Activated CD8-positive, alpha-beta memory T cell treated with anti-CD3 and anti-CD28 coated beads for 48 hours (primary cell): ENCODE measurements at places on chromosomes 3 and 15.

DNA sequence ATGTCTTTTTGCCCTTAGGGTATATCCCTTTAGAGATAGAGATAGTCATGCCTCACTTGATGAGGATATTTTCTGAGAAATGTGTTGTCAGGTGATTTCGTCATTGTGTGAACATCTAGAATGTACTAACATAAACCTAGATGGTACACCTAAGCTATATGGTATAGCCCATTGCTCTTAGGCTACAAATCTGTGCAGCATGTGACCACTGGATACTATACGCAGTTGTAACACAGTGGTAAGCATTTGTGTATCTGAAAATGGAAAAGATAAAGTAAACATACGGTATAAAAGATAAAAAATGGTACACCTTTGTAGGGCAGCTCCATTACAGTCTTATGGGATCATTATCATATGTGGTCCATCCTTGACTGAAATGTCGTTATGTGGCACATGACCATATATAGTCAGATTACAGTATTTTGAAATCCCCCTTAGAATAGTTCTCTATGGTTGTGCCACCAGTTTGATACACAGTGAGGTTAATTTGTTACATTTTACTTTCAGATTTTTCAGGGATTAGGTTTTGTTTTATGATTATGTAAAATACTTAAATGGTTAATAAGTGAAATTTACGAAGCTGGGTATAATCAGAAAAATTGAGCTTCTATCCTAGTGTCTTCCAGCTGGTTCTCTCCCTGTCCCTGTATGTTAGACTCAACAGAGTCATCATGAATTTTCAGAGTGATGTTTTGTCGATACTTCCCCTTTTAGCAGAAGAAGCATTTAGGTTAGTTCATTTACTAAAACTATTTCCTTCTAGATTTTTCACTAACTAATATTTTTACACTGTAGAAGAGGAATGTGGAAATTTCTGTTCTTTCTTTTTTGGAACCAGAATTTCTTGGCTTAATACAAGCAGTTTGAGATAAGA is 12.8 kb downstream of the SETD5 start:
- no peak for DNase-seq

DNA sequence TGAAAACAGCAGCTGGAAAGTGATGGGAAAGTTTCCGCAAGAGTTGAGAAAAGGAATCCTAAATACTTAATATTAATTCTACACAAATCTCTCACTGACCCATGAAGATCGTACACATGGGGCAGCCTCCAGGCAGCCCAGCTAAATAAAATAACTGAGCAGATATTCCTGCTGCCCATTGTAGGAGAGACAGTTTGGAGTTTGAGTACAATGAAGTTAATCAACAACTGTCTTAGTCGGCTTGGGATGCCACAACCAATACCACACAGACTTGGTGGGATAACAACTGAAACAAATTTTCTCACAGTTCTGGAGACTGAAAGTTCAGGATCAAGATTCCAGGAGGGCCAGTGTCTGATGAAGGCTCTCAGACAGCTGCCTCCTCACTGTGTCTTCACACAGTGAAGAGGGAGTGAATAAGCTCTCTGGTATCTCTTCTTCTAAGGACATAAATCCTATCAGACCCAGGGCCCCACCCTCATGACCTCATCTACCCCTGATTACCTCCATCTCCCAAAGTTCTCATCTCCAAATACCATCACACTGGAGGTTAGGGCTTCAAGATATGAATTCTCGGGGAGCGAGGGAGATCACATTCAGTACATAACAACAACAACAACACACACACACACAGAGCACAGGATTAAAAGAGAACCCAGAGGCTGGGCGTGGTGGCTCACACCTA is 9.7 kb downstream of the TRPM7 start:
- DNase-seq, result no peak

DNA sequence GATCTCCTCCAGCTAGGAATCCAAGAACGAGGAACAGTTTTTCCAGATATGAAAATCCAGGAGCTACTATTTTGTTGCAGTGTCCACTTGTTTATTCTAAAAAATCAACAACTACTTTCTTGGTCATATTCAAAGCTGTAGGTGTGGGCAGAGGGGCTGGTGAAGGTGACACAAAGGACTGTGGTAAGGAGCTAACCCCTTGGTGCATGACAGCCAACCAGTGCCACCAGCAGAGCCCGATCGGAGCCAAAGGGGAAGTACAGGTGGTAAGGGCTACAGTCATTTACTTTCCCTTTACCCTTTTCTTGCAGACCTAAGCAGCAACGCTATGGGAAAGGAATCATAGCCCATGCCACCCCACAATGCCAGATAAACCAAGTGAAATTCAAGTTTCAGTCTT is 30.7 kb downstream of the PLA1A start:
- no peak for DNase-seq

GRCh38 chr15:94023531-94023930 is 207.8 kb upstream of the MCTP2 start:
- no peak for DNase-seq

- no peak for DNase-seq
Measured at GRCh38 chr3:100076731-100077529, 37.4 kb downstream of the FILIP1L start.

- DNase-seq, result no peak
Measured at GRCh38 chr3:152157337-152157736, 111.4 kb upstream of the MBNL1 start.

- no peak for DNase-seq
Measured at GRCh38 chr3:143339451-143339850, 219.9 kb downstream of the CHST2 start.

DNA sequence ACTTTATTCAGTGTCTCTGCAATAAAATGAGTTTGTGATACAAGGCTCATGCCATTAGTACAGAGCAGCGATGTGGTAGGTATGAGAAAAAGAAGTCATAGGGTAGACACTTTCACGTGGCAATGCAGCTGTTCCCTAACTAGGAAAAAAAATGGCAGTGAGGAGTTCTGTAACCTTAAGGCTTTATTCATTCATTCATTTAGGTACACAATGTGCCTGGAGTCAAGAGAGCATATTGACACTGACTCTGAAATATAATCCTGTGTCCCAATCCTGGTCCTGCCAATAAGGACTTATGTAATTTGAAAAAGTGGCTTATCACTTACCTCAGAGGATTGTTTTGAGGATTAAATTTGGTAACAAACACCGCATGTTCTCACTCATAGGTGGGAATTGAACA is 173.0 kb upstream of the AZI2 start:
- no peak for DNase-seq

DNA sequence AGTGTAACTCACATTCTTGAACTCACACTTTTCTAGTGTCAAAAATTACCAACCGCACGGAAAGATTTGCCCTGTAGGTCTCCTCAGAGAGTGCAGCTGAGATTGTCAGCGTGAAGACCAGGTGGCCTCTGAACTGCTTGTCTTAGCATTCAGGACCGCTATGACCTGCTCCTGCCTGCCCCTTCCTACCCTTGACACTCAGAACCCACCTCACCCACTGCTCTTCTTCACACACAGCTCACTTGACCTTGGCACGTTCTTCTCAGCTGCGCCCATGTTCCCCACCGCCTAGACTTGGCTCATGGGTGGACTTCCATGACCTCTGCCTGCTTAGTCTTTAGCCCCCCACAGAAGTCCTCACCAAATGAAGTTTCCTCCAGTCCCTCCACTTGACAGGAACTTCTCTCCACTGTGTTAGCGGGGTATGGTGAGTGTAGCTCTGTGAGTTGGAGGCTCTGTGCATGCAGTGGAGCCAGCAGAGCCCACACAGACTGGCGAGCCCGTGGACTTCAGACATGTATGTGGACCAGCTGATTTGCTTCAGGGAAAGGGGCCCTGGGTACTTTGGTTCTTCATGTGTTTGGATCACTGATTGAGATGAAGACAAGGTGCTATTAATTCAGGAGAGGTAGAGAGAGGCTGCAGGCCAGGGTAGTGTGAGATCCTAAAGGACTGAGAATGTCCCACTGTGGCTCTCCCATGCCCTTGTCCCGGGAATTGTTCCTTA is 221.3 kb downstream of the OPA1 start:
- no peak for DNase-seq

DNA sequence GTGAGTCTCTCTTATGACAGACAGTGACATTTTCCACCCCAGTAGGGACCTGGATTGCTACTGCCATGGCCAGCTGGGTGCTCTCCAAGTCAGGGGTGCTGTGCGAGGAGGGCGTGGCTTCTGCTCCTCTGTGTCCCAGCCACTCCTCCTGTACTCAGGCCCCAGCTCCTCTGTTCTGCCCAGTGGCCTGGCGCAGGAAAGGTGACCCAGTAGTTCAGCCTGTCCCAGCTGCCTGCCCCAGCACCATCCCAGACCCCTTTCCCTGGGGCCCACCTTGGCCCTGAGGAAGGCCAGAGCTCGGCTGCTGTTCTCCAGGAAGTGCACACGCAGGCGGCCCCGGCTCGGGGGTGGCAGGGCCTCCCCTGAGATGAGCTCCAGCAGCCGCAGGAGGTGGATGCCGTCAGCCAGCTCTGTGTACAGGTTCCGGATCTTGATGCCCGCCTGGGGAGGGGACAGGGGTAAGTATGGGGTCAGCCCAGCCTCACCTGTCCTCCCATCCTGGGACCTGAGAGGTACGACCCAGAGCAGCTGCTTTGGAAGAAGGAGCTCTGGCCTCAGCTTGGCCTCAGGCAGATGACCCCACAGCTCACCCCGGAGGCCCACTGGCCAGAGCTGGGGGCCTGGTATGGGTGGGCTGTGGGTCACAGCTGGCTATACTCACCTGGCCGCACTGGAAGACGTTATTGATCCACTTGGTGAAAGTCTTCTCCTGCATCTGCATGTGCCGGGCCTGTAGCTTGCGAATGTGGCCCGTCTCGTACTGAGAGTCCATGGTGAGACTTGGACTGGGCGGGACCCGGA is 1.0 kb downstream of the SPTBN5 start:
- DNase-seq, result no peak

- DNase-seq, result no peak
Measured at GRCh38 chr3:45950686-45951600, 7.7 kb downstream of the CXCR6 start.

GRCh38 chr15:93940226-93940625 is 291.1 kb upstream of the MCTP2 start:
- DNase-seq, result no peak

DNA sequence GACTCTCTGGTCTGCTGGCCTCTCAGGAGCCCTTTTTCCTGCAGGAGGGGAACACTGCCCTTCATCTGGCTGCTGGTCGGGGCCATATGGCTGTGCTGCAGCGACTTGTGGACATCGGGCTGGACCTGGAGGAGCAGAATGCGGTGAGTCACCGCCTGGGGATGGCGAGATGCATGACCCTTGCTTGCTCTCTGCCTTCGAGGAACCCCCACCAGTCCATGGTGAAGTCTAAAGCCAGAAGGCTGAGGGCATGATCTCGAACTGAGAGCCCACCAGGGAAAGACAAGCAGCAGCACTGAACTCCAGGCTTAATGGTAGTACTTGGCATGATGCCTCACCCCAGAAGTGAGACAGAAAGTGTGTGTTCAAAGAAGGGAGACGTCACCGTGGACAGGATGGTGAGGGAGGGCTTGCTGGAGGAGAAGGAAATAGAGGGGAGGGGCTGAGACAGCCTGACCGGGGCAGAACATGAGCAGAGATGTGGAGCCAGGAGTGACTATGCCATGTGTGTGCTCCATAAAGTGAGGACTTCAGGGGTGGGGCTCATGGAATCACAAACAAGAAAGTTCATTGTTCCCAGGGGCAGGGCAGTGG is 19.2 kb downstream of the ANKDD1A start:
- DNase-seq, result no peak
